ENCODE measurements at places on chromosomes 2 and 18. TPM values are rescaled to one million over a fixed set of nuclear protein-coding genes. Genes with fewer than 3 reads are reported as not detected.

Gene PRR30
- not detected for total RNA-seq

Gene SIX2
- 1.3 TPM for total RNA-seq

Gene IL36B
- not detected for total RNA-seq

Gene SUCLG1
- total RNA-seq = 49.6 TPM

Gene DSC2
- total RNA-seq = 2.6 TPM

Gene CCDC121
- total RNA-seq = 4.3 TPM

Gene POTEJ
- not detected for total RNA-seq

Gene HOXD8
- 31.3 TPM for total RNA-seq

Gene CRACDL
- 6.8 TPM for total RNA-seq

Gene CGREF1
- 25.8 TPM for total RNA-seq

Gene ATL2
- 72.4 TPM for total RNA-seq

Gene DSC1
- not detected for total RNA-seq

Gene CCNT2
- 32.1 TPM for total RNA-seq

Gene TSGA10
- 2.3 TPM for total RNA-seq

Gene SKA1
- 0.24 TPM for total RNA-seq

Gene TEKT4
- not detected for total RNA-seq

Gene FBXO15
- not detected for total RNA-seq

Gene ALK
- total RNA-seq = 0.37 TPM

Gene TOGARAM2
- total RNA-seq = 0.60 TPM

Gene IL36A
- not detected for total RNA-seq

Measured in posterior vena cava (tissue), 2 donors.